WTC11 (cell line): ENCODE measurements at places on chromosomes 16 and 17.

- DNase-seq, result no peak
Observed at GRCh38 chr17:83107656-83108048, 28.2 kb downstream of the METRNL start.

DNA sequence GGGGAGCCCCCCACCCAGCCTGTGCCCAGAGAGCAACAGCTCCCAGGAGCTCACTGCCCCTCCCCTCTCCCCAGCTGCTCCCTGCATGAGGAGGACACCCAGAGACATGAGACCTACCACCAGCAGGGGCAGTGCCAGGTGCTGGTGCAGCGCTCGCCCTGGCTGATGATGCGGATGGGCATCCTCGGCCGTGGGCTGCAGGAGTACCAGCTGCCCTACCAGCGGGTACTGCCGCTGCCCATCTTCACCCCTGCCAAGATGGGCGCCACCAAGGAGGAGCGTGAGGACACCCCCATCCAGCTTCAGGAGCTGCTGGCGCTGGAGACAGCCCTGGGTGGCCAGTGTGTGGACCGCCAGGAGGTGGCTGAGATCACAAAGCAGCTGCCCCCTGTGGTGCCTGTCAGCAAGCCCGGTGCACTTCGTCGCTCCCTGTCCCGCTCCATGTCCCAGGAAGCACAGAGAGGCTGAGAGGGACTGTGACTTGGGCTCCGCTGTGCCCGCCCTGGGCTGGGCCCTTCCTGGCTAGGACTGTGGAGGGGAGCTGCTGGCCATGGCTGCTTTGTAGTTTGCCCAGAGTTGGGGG is 584 bp downstream of the TCAP start:
- peak; percentile 38 for DNase-seq

DNA sequence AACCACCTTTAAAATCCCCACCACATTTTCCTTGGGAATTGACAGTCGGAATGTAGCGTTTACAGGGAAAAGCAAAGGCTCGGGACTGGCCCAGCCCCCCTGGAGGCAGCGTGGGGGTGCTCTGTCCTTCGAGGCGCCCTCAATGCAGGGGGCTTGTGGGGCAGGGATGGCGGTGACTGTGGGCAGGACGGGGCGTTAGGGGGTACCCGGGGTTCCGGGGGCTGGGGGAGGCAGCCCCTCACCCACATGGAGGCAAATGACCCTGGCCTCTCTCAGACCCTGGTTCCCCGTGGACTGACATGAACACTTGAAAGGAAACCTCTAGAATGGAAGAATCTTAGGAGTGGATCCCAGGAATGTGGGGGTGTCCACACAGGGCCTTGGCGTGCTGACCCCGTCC is 78.4 kb upstream of the GNG13 start:
- no peak for DNase-seq

DNA sequence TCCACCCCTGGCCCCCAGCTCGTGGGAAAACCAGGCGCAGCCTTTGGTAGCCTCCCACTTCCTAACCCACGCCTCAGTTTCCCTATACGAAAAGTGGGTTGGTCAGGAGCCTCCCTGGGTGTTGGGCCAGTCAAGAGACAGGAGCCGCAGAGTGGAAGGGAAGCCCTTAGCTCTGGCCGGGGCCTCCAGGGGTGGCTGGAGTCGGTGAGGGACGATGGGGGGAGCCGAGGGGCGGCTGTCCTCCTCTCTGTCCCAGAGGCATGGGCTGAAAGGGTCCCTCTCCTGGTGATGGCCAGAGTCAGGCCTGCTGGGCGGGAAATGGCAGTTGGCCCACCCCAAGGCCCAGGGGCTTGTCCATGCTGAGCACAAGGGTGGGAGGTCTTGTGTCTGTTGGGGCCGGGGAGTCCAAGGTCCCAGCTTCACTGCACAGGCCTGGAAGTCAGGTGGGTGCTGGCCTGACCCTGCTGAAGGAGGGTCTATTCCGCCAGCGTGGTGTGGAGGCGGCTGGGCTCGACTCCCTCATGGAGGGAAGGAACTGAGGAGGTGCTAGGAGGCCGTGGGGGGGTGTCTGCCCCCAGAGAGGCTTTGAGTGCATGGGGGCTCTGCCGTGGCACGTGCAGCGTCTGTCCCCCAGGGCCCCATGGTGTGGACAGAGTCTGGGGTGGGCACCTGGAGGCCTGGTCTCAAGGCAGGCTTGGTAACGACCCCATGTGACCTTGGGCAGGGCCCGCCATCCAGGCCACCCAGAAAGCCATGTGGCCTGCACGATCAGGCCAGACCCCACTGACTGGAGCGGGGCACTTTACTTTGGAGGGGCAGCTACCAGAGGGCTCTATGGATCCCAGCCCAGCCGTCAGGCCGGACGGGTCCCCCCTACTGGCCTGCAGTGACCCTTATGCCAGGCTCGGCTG is 1.1 kb downstream of the SLC16A3 start:
- DNase-seq, result no peak

- no peak for DNase-seq
Observed at GRCh38 chr16:12679660-12680272, 123.9 kb downstream of the CPPED1 start.

- DNase-seq, result peak; percentile 30
Observed at GRCh38 chr17:67139784-67140665, 95.7 kb downstream of the CACNG1 start.

- DNase-seq, result no peak
Observed at GRCh38 chr17:49051269-49051668, 54.1 kb downstream of the IGF2BP1 start.

DNA sequence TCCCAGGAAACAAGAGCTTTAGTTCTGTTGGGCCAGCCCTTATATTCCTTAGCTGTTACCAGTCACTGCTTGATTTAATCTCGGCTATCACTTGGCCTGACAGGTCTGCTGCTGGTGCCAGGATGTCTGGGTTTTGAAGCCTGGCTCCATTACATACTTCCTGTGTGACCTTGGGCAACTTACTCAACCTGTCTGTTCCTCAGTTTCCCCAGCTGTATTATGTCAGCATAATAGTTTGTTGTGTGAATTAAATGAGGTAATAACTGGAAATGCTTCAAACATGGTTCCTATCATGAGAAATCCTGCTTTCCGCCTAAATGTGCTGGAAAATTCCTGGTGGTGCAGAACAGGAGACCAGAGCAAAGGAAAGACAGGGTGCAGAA is 50.6 kb upstream of the STH start:
- no peak for DNase-seq

DNA sequence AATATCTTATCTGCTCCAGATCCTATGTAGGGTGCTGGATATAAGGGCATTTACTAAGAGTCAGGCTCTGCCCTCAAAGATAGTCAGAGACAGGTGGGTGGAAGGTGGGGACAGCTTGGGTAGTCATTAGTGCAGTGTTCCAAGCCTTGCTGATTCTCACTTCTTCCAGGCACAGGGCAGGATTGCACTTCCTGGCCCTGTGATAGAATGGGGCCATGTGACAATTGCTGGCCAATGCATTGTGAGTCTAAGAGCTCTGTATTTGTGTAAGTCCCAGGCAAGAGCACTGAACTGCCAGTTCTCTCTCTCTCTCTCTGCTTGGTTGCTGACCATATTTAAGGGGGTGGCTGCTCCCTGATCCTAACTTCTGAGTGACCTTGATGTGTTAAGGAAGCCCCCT is 112.1 kb downstream of the C16orf78 start:
- no peak for DNase-seq

- no peak for DNase-seq
Observed at GRCh38 chr16:57562669-57563486, 20.4 kb downstream of the ADGRG5 start.

DNA sequence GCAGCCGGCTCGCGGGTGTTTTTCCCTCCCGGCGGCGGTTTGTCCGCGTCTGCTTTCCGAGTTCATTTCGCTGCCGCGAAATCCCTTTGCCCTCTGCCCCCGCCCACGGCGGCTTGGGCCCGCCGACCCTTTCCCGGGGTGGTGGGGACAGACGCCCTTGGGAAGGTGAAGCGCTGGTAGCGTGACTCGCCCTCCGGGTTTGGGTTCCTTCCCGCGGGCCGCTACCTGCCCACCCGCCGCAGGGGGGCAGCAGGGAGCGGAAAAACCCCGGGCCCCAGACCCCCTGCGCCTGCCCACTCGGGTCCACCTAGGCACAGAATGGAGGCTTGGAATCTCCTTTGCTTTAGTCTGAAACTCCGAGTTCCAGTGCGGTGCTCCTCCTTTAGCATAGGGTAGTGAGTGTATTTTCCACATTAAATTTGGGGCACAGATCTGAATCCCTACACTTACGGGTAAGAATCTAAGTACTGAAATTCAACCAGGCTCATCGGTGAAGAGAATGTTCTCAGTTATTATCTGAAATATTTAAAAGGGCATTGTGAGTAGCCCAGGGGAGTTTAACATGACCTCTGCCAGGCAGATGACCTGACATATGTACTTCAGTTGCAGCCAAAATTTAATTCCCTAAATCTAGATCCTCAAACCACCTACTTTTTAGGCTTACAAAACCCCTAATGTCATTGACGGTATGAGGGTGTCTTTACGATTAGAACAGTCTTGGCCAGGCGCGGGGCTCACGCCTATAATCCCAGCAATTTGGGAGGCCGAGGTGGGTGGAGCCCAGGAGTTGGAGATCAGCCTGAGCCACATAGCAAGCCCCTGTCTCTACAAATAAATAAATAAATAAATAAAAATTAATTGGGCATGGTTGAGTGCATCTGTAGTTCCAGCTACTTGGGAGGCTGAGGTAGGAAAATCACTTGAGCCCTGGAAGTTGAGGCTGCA is 1.0 kb downstream of the NME2 start:
- peak; percentile 60 for DNase-seq

DNA sequence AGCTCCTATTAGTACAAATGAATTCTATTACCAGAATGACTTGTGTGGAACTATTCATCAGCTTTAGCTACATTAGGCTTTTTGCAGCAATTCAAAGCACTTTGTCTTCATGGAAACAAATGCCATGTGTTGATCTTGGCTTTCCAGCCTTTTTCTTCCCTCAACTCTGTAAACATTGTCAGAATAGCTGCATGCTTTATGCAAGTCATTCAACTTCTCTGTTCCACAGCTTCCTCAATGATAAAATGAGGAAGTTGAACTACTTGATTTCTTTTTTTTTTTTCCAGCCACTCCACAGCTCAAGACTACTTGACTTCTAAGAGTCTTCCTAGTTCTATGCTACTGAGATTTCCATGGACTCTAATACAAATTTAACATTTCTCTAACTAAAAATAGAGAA is 41.1 kb downstream of the KIAA0753 start:
- DNase-seq, result no peak

GRCh38 chr17:3385869-3386816 is at the start of gene OR3A2:
Gene OR3A2, minus strand, starts transcription at chr17:3386308.
- DNase-seq, result peak; percentile 49

DNA sequence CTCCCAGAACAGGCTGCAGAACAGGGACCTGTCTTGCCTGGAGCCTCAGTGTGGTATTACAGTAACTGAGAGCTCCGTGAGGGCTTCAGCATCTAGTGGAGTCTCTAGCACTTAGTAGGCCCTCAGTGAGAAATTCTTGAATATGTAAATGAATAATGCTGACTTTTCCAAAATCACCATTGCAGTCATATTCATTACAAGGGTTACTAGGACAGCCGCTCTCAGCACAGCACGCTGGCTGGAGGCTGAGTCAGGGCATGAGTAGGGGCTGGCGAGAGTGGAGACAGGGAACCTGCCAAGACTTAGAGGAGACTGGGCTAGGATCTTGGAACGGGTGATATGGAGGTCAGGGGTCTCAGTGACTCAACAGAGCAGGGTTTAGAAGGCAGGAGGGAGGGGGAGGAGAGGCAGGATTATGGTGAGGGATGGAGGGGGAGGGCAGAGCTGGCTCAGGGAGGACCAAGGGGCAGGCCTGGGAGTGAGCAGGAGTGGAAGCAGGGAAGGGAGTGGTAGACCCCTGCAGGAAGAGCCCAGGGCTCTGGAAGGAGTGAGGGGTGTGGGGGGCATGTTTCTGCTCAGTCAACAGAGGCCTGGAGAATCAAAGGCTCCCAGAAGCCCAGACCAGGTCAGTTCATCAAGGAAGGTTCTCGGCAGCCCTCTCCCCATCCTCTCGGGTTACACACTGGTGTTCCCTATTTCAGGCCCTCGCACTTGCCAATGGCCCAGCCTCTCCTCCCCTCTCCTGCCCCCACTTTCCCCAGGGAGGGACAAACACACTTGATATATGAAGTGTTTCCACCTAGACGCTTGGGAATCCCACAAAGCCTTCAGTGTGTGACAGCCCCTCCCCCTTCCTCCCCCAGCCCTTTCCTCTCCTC is 42.3 kb downstream of the FZD2 start:
- no peak for DNase-seq

DNA sequence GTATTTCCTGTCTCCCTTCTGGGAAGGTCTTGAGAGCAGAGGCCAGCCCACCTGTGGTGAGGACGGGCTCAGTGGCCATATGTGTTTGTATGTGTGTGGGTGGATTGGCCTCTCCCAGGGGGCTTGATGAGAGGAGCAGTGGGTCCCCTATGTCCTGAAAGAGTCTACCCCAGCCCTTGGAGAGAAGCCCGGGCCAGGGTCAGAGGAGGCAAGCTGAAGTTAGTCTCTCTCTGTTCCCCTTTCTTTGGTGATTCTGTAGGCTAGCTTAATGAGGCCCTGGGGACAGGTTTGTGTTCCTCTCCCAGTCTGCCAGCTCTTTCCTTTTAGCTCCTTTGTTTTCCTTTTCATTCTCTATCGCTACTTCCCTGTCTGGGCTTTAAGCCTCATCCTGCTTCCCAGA is 23.8 kb upstream of the NFATC3 start:
- no peak for DNase-seq

GRCh38 chr17:40727447-40728231 is 24.1 kb upstream of the KRT24 start:
- DNase-seq, result no peak

DNA sequence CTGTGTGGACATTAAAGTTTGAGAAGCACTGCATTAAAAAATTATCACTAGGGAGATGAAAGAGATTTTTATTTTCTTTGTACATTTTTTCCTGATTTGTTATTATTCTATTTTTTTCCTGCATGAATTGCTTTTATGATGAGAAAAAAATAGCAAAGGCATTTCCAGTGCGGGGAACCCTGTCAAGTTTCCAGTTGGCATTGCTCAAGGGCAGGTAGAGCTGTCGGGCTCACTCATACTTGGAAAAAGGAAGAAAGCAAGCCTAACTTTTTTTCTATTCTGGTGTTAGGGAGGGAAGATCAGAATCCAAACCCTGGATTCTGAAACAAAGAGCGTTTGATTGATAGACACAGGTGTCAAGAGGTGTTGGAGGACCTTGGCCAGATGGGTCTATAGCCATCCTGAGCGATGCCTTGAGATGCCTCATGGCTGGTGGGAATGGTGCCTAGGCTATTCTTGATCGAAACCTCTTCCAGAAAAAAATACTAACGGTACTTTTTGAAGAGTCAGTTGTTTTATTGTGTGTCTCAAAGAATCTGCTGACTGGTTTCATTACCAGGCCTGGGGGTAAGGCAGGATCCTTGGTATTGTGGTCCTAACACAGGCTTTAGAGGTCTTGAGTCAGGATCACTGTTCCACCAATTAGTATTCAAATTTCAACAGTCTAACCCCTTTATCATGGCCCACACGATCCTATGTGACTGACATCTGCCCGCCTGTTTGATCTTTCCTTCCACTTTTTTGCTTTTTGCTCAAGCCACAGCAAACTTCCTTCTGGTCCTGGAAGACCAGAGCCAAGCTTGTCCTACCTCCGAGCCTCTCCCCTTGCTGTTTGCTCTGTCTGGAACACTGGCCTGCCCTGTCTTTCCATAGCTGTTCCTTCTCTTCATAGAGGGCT is 20.1 kb downstream of the SNX29 start:
- no peak for DNase-seq

- no peak for DNase-seq
Observed at GRCh38 chr17:80519091-80519781, 25.4 kb upstream of the RPTOR start.
